ENCODE measurements at places on chromosomes 6 and 20.

- no peak for DNase-seq
Observed at GRCh38 chr6:41568585-41569384, 22.6 kb downstream of the FOXP4 start.

GRCh38 chr20:45173522-45173921 lies 1.2 kb upstream of the PI3 start:
- DNase-seq: no peak

DNA sequence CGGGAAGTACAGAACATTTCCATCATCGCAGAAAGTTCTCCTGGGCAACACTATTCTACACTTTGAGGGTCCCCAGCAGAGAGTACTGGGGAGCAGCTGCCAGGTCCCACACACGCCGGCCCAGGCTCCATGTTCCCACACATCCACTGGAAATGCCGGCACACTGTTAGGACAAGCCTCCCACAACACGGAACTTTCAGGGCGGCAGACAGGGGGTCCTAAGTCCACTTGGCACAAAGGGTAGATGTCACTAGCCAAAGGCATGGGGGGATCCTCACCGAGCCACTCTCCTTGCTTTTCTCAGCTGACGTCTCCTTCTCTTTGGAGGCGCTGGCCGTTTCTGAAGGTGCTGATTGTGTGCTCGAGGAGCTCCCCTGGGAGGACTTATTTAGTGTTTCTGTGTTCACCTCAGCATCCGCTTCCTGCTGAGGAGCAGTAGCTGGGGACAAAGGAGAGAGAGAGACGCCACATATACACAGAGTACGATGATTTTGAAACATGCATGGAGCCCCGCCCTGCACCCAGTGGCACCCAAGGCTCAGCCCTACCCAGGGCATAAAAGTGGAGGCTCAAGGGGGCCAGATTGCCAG lies 135.4 kb downstream of the ZMYND8 start:
- DNase-seq: no peak

- DNase-seq: no peak
Observed at GRCh38 chr6:162602759-162603158, 124.8 kb downstream of the PRKN start.

DNA sequence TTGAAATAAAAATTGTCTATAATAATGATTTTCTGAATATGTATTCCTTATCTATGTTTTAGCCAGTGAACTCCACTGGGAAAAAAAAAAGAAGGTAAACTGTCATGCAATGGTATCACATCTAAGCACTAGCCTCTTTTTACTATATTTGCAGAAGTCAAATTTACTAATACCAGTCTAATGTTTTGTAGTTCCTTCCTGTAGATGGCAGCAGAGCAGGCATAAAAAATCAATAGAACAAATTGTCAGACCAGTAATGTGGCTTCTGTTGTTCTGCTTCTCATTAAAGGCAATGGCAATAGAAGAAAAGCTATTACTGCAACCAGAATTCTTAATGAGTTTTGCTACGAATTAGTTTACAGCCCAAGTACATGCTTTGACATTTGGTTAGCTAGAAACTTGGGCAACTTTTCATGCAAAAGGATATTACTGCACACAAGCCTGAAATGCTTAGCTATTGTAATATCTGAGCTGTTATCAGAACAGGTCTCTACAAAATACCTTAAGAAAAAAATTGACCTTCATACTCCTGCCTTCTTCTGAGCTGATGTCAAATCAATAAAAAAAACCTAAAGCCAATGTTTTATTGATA lies 476.9 kb downstream of the KHDRBS2 start:
- DNase-seq: peak; percentile 16

GRCh38 chr6:37142050-37142614 lies 27.8 kb upstream of the PIM1 start:
- no peak for DNase-seq

DNA sequence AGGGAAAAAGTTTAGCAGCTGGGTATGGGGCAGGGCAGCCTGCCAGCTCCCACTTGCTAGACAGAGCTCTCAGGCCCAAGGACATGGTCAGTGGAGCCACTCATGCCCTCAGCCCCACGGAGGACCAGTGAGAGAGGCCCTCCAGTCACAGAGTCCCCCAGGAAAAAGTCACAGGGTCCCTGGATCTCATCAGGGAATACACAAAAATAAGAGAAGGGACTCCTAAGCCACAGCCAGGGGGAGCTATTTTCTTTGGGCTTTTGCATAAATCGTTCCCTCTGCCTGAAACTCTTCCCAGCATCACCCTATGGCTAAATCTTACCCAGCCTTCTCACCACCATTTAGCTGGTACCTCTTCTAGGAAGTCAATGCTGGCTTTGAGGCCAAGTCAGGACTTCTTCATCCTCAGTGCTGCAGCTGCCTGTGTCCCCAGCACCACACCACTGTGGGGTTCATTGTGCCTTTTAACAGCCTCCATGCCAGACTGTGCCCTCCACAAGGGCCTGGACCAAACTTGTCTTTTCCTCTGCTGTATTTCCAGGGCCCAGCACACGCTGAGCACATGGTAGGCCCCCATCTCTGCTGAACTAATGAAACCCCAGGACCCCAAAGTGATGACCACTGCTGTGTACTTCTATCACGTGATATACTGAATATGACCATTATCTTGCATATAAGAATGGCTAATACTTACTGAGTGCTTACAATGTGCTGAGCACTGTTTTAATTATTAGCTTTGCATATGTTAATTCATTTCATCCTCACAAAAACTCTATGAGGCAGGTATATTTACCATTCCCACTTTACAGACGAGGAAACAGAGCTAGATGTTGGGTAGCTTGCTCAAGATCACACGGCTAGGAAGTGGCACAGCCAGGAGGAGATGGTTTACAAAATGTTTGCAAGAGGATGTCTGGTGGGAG lies 2.0 kb downstream of the ZNF335 start:
- peak; percentile 49 for DNase-seq

- DNase-seq: no peak
Observed at GRCh38 chr20:24998631-24999445, 6.3 kb upstream of the APMAP start.

- DNase-seq: no peak
Observed at GRCh38 chr6:20180935-20181334, 31.3 kb downstream of the MBOAT1 start.

DNA sequence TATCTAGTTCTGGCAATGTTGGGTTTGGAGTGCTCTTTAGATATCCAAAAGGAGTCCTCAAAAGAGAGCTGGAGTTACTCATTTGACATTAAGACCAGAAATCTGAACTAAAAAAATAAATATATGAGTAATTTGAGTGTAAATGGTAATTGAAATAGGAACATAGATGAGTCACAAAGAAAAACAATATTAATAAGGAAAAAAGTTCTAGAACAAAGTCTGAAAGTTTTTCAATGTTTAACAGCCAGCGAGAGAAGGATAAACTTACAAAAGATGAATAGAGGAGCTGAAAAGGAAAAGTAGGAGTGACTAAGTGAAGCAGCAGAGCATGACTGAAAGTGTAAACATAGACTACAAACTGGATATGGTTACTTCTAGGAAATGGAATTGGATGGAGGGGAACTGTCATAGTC lies 46.8 kb downstream of the EPM2A start:
- peak; percentile 23 for DNase-seq

DNA sequence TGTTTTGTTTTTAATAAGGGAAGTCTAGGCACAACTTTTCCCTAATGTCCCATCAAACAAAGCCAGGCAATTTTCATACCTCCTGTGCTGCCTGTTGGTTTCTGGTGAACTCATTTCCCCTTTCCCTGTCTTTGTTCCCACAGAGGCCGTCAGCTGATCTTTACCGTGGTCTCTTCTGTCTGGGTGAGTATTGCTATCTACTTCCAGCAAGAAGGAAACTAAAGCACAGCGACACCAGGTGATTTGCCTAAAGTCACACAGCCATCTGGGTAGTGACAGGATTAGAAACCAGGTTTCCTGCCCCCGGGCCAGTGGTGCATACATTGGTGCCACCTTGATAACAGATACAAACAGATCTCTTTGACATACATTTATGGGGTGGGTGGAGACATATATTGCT lies 59.6 kb downstream of the RAB44 start:
- no peak for DNase-seq

- DNase-seq: no peak
Observed at GRCh38 chr20:4483961-4484360, 237.7 kb upstream of the PRND start.

- DNase-seq: no peak
Observed at GRCh38 chr6:82371799-82372546, 8.4 kb downstream of the TPBG start.

DNA sequence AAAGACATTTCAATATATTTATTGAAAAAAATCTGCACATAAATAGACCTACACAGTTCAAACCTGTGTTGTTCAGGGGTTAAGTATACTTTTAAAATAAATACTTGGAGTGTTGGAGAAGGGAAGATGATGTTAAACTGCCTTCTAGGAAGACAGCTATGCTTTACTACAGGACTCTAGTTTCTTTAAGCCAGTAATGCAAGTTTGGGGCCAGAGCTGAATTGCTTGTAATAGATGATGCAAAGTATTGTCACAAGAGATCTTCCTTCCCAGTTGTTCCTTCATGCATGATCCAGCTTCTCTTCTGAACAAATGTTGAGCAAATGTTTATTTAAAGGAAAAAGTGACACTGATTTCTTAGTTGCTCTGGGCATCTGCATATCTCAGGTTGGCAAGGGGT lies 20.2 kb upstream of the RIMS4 start:
- no peak for DNase-seq

DNA sequence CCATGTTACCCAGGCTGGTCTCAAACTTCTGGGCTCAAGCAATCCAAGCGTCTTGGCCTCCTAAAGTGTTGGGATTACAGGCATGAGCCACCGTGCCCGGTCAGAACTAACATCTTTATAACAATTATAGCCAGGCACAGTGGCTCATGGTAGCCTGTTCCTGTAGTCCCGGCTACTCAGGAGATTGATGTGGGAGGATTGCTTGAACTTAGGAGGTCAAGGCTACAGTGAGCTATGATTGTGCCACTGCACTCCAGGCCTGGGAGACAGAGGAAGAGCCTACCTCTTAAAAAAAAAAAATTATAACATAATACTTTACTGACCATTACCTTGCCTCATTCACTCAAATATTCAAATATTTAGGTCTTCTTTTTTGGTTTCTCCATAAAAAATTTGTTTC lies 16.8 kb upstream of the MYMX start:
- DNase-seq: no peak

DNA sequence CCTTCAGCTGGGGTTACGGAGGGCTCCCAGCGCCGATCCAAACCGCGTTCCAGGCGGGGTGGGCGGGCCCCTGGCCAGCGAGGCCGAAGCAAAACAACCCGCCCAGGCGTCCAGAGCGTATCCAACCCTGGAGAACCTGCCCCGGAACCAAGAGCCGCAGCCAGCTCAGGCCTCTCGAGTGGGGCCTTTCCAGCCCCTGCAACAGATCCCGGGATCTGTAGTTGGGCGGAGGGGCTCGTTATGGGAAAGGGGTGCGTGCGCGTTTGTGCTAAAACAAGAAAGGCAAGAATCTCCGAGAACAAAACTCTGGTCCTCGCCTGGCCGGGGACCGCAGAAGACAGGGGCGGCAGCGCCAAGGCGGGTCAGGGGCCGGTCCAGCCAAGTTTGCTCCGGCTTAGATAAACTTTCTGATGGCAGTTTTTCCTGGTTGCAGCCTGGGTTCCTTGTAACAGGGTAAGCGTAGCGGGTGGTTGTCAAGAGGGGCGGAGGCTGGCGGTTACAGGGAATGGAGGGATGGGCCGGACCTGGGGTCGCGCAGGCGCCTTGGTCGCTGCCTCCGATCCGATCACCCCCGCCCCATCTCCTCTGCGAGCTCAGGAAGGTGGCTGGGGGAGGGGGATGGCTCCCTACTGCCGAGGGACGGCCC lies 448 bp upstream of the RIN2 start:
- DNase-seq: peak; percentile 45

GRCh38 chr6:115133790-115134189 lies 791.0 kb upstream of the HS3ST5 start:
- DNase-seq: no peak

DNA sequence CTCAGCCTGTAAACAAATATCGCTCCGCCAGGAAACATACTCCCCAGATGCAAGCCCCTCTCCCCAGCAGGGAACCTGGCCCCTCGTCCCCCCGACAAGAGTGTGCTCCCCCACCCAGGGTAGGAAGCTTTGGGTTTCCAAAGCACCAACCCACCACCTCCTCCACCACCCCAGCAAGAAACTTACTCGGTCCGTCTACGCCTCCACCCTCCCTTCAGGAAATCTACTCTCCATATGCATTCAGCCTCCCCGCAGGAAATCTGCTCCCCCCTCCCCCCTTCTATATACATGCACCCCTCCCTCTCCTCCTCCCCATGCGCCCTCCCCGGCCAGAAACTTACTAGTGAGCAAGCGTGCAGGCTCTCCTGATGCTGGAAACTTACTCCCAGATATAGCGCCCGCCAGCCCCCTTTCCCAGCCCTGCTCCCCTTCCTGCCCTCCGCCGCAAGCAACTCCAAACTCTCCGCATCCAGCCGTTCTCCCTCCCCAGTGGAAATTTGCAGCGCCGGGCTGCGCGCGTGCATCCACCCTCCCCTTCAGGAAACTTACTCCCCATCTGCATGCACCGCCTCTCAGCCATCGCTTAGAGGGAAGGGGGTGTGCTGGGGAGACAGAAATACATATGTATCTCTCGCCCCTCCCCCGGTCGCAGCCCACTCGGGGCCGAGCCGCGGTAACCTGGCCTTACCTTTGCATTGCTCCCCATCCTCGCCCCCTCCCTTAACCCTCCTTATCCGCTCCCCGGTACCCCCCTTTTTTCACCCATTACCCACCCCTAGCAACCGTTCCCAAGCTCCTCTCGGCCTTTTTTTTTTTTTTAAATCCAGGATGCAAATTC lies at the start of gene TRERF1:
Gene TRERF1 (minus strand): TSS at position 594 of the 838 bp plus-strand sequence. CDS start 182,336 bp downstream, outside the sequence.
- DNase-seq: no peak

DNA sequence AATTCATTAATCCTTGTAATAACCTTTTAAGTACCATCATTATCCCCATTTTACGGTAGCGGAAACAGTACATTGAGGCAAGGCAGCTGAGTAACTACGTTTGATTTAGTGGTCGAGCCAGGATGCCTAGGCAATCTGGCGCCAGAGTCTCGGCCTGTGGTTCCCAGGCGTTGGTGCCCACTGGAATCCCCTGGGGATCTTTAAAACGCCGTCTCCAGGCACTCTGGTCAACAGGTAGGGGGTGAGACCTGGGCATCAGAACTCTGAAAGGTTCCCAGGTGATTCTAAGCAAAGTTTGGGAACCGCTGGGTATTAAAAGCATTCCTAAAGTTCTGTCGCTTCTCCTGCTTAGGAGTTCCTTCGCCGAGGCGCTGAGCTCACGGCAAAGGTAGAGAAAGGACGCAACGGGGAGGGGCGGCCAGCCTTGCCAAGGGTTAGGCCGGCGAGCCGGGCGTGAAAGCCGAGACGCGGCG lies 939 bp downstream of the DTNBP1 start:
- no peak for DNase-seq

All from RCC 7860 (cell line).